ENCODE measurements at places on chromosomes 16 and 17.

DNA sequence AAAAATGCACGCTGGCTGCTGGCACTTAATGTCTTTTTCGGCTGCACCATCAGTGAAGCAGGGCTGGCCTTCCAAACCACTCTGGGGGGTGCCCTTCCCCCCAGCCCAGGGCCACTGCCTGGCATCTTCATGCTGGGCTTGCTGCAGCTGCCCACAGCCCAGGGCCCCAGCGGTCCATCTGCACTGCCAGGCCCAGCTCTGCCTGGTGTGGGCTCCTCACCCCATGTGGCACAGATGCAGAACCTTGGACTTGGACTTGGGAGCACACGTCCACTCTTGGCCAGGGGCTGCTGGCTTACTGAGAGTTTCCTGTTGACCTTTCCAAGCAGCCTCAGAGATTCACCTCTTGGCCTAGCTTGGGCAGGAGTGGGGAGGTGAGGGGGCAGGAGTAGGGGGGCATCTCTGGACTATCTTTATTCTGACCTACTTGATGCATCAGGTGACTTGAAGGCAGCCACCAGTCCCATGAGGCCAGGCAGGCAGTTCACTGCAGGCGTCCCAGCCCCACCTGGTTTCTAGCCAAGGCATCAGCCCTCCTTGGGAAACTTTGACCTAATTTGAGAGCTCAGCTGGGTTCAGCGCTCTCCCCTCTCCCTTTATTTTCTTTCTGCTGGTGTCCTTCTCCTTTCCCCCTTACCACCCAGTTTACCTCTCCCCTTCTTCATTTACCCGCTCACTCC lies 365.8 kb downstream of the CPPED1 start:
- no peak overlapping the region for H3K4me3 ChIP-seq
- H3K27ac ChIP-seq = no peak overlapping the region
- H3K4me1 ChIP-seq = peaks cover 17% of the 10 kb centered on the region
- no peaks in the 10 kb centered on the region for H3K36me3 ChIP-seq
- DNase-seq = no peak

- no peak overlapping the region for H3K27ac ChIP-seq
- H3K4me3 ChIP-seq = no peak overlapping the region
- no peaks in the 10 kb centered on the region for H3K4me1 ChIP-seq
- no peak for DNase-seq
- H3K27me3 ChIP-seq = no peaks in the 10 kb centered on the region
- H3K36me3 ChIP-seq = peaks cover 36% of the 10 kb centered on the region
Measured at GRCh38 chr17:37438141-37438540, 31.5 kb downstream of the TADA2A start.

DNA sequence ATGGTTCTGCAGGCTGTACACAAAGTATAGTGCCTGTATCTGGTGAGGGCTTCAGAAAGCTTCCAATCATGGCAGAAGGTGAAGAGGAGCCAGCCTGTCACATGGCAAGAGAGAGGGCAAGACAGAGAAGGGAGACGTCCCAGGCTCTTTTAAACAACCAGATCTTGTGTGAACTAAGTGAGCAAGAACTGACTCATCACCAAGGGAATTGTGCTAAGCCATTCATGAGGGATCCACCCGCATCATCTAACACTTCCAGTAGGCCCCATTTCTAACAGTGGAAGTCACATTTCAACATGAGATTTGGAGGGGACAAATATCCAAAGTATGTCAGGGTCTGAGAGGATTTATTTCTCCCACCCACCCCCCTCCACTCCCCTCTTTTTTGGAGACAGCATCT lies 56.2 kb upstream of the ELAC2 start:
- H3K27ac ChIP-seq = no peak overlapping the region
- no peaks in the 10 kb centered on the region for H3K4me1 ChIP-seq
- no peak for DNase-seq
- H3K4me3 ChIP-seq = no peak overlapping the region
- no peaks in the 10 kb centered on the region for H3K27me3 ChIP-seq
- no peaks in the 10 kb centered on the region for H3K36me3 ChIP-seq

GRCh38 chr16:50628156-50628802 lies 52.8 kb downstream of the SNX20 start:
- no peaks in the 10 kb centered on the region for H3K36me3 ChIP-seq
- H3K4me3 ChIP-seq = no peak overlapping the region
- no peaks in the 10 kb centered on the region for H3K27me3 ChIP-seq
- no peak for DNase-seq

DNA sequence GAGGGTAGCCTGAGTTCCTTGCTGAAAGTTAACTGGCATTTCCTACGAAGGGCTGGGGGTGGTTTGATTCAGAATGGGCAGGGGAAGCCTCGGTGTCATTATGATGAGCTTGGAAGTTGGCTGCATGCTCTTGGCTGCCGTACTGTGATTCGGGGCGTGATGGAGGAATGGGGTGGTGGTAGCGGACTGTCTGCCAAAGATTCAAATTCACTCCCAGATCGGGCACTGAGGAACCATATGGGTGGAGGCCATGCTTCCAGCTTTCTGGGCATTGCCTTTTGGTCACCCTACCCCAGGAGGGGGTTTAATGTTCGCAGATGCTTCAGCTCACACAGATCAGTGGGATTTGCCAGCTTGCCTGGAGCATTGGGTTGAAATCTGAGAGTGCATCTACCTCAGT lies 492.8 kb upstream of the EEF2KMT start:
- H3K36me3 ChIP-seq = no peaks in the 10 kb centered on the region
- H3K27ac ChIP-seq = no peak overlapping the region
- no peak overlapping the region for H3K4me3 ChIP-seq
- no peaks in the 10 kb centered on the region for H3K27me3 ChIP-seq

DNA sequence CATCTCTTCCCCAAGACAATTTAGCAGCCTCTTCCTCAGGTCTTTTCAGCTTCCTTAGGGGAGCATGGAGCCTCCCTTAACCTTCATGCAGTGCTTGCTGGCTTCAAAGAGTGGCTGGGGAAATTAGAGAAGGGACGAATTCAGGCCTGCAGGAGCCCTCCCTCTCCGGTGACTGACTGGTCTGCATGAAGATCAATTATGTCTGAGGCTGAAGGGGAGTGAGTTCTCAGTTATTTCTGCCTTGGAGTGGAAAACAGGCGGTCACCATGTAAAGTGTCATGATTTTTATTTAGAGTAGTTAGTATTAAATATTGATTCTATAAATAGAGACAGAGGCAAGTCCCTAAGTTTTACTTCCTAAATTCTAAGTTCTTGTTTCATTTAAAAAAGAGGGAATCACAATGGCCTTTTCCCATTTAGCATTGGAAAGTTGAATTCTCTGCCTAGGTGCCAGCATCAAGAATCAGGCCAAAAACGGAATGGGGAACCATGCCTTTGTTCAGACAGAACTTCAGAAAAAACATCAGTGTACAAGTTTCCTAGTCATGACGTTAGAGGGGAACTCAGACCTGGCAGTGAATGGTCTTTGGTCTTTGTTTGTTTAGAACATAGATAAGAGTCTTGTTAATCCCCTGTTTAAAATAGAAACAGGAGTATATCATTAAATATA lies 4.4 kb downstream of the GABARAPL2 start:
- no peak overlapping the region for H3K27ac ChIP-seq
- no peak overlapping the region for H3K4me3 ChIP-seq
- H3K27me3 ChIP-seq = no peaks in the 10 kb centered on the region
- H3K4me1 ChIP-seq = no peaks in the 10 kb centered on the region
- DNase-seq = no peak
- H3K36me3 ChIP-seq = peaks cover 41% of the 10 kb centered on the region

GRCh38 chr16:75216127-75216526 lies 2.7 kb upstream of the CTRB1 start:
- DNase-seq = no peak
- no peaks in the 10 kb centered on the region for H3K36me3 ChIP-seq
- H3K4me1 ChIP-seq = no peaks in the 10 kb centered on the region
- no peak overlapping the region for H3K4me3 ChIP-seq
- H3K27me3 ChIP-seq = no peaks in the 10 kb centered on the region

DNA sequence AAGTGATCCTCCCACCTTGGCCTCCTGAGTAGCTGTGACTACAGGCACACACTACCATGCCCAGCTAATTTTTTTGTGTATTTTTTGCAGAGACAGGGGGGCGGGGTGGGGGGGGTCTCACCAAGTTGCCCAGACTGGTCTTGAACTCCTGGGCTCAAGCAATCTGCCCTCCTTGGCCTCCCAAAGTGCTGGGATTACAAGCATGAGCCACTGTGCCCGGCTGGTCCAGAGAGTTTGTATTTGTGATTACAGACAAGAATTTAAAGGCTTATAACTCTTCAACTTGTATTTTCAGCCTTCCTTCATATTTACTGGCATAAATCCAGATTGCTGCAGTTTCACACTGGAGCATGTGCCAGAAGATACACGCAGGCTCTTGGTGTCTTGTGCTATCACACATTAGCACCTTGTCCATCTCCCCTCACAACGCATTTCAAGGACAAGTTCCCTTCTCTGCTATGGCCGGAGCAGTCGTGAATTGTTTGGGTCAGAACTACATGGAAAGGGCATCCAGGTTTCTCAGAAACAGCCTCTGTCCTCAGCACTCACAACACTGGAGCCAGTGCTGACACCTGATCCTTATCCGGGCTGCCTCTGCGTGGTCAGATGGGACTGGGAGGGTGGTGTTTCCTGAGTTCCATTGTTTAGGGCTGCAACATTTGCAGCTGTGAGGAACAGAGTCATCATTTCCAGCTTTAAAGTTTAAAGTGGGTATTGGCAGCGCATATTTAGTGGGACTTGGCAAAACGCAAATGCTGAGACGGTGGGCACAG lies 28.1 kb downstream of the WSCD1 start:
- peaks cover 22% of the 10 kb centered on the region for H3K4me1 ChIP-seq
- DNase-seq = no peak
- H3K36me3 ChIP-seq = no peaks in the 10 kb centered on the region
- no peaks in the 10 kb centered on the region for H3K27me3 ChIP-seq

- no peaks in the 10 kb centered on the region for H3K36me3 ChIP-seq
- no peak overlapping the region for H3K27ac ChIP-seq
- no peak overlapping the region for H3K4me3 ChIP-seq
- no peak for DNase-seq
Measured at GRCh38 chr17:49457564-49458535, 37.2 kb upstream of the NGFR start.

- no peak overlapping the region for H3K27ac ChIP-seq
- H3K4me3 ChIP-seq = no peak overlapping the region
- H3K27me3 ChIP-seq = no peaks in the 10 kb centered on the region
- DNase-seq = no peak
Measured at GRCh38 chr16:7423434-7424044, 90.9 kb downstream of the RBFOX1 start.
